ENCODE measurements at places on chromosomes 6 and 20.

DNA sequence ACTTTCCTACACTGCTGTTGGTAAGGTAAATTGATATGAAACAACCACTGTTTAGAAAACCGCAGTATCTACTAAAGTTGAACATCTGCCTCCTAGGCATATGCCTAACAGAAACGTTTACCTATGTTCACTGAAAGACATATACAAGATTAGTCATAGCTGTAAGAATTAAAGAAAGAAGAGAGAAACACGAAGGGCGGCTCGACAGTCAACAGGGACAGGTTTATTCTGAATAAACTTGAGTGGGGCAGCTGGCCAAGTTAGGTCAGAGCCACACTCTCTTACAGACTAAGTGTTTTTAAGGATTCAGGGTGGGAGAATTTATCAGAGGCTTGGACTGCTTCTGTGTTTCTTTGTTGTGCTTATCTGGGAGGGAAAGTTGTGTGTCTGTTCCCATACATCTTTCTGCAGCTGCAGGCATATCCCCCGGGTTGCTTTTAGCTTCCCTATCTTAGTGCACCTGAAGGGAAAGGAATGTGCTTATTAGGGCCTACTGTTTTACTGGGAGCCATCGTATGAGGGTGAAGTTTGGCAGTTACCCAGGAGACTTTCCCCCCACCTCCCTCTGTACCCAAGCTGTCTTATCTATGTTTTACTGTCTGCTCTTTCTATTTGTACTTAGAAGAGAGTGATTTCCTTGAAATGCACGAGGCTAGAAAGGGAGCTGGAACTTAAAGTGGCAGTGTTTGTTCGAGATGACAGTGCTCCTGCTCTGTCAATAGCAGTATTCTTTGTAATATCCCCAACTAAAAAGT, 20.4 kb downstream of the PROCR start:
- DNase-seq: peak; percentile 29

DNA sequence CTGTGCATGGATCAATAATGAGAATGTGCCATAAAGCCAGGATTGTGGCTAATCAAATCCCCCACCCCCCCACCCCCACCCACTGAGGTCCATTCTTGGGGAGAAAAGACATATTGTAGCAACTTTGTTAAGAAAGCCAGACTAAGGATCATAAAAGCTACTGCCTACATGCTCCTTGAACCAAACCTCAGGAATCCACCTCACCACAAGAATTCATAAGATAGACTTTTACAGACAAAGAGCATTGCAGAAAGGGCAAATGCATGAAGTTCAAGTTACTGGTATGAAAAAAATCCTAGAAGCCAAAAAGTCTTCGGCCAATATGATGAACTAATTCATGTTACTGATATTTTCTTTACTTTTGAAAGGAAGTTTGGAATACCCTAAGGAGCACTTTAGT, 187.9 kb upstream of the ARID1B start:
- no peak for DNase-seq

DNA sequence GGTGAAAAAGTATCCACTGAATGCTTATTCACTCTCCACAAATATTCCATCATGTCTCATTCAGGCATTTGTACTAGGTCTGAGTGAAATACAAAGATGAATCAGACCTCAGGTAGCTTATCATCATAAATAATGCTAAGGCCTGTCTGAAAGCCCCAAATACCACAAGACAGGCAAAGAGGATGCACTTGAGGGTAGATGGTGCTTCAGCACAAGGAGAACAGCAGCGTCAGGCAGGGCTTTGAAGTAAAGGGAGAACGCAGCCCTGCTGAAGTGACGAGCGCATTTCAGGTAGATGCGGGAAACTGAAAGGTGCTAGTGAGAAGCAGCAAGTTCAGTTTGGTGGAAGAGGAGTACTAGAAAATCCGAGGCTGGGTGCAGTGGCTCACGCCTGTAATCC, 38.7 kb downstream of the MAP3K5 start:
- DNase-seq: no peak

DNA sequence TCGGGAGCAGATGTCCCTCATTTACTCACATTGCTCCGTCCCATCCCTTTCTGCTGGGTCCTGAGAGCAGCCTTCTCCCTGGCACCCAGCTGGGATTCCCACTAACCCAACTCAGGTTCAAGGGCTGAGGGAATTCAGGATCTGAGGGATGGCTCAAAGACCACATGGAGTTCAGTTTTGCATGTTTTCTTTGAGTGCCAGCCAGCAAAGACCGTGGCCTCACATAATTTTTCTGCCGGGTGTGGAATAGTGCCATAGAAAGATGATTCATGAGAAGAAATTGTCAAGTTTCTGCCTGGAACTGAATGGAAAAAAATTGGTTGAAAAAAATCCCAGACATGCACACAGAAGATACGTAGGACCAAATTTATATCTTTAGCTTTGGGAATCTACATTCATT, 168.6 kb downstream of the CD83 start:
- DNase-seq: no peak

GRCh38 chr6:17472653-17473183, 79.3 kb downstream of the CAP2 start:
- no peak for DNase-seq

DNA sequence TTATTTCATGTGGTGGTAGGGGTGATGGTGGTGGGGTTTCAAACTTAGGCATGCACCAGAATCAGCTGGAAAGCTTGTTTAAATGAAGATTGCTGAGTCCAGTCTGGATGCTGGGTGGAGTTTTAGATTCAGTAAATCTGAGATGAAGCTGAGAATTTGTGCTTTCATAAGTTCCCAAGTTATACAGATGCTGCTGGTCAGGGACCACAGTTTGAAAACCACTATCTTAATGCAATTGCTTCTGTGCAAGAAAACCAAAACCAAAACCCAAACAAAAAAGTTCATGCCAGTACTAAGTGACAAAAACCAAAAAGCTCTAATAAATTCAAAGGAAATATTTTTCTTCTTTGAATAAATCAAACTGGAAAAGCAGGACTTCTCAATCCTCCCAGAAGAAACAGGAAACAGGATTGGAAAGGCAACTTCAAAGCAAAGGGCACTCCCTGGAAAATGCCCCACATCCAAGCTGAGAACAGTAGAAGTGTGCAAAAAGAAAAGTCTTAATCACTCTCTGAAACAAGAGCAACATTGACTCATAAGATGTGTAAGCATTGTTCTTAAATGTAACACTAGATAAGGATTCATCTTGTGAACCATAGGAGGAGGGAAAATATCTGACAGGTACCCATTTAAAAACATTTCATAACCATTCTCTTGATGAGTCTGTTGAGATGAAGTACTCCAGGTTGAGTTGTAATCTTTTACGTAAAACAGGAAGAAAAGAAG, 481.5 kb upstream of the HSF2 start:
- no peak for DNase-seq

DNA sequence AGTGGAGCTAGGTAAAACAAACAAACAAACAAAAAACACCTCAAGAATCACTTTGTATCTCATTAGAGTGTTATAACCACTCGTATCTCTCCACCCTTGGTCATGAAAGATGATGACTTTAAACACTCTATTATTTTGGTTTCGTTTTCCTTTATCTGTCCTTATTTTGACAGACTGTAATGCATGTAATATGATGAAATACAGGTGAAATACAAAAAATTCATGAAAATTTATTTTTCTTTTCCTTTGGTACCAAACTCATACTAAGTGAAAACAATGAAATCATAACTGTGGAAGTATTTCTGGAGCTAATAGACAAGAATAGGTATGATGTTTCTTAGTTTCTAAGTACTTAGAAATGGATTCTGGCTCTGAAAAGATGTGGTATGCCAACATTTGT, 4.1 kb downstream of the OR12D2 start:
- DNase-seq: no peak

DNA sequence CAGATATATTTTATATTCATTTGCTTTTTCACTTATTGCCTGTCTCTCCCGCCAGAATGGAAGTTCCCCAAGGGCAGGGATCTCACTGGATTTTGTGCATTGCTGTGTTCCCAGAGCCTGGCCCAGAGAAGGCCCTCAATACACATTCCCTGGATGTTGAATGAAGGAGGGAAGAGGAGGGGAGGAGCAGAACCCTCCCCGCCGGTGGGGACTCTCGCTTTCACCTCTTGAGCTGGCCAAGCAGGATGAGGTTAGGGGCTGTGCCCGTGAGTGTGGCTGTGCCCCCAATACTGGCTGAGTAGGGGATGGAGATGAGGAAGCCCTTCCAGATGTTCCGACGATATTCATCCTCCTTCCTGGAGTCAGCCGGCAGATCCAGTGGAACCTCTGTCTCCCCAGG, 45.5 kb upstream of the OCSTAMP start:
- no peak for DNase-seq

- DNase-seq: peak; percentile 61
Measured at GRCh38 chr6:39197521-39197920, 31.8 kb downstream of the KCNK5 start.

- no peak for DNase-seq
Measured at GRCh38 chr6:232982-233640, 59.2 kb upstream of the DUSP22 start.

DNA sequence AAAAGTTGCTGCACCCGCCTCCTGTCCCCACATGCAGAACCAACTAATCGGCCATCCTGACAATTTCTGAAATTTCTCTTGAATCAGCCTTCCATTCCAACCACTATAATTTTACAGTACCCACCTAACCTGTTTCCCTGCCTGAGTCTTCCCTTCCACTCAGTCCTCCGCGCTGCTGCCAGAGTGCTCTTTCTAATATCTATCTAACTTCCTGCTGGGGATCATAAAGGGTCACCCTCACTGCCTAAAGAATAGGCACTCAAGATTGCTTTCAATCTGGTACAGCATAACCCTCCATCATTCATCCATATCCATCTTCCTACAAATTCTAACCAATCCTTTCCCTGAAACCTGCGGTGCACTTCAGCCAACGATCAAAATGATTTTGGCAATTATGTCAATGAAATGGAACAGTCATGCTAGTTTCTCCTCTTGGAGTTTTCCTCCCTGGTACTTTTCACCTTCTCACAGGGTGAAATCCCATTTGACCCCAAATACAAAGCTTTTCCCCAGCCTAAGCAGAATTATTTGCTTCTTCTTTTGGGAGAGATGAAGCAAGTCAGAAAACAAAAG, 117.5 kb upstream of the BEND6 start:
- DNase-seq: peak; percentile 43

GRCh38 chr6:138544501-138544900, 45.2 kb upstream of the NHSL1 start:
- no peak for DNase-seq

GRCh38 chr6:16969699-16970655, 131.9 kb upstream of the STMND1 start:
- no peak for DNase-seq

DNA sequence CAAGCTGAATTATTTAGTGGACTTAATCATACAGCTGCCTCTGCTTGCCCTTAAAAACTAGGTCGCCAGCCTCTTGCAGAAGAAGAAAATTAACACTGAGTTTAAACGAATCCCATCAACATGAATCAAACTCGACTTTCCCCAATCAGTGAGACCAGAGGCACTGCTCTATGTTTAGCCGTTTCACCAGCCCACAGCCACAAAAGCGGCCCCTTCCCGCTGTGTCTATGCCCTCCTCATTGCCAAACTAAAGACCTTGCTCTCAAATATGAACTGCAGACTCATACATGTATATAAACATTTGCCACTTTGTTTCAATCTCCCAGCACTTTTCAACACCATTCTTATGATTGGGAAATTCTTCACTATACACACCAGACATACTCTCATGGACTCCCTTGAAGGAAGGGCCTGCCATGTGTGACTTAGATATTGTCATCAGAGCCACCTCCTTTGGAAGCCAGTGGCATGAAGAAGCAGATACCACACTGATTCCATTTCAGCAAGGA, 105.8 kb upstream of the ADGRF1 start:
- DNase-seq: no peak

- no peak for DNase-seq
Measured at GRCh38 chr20:32581839-32582658, 3.1 kb downstream of the NOL4L start.

DNA sequence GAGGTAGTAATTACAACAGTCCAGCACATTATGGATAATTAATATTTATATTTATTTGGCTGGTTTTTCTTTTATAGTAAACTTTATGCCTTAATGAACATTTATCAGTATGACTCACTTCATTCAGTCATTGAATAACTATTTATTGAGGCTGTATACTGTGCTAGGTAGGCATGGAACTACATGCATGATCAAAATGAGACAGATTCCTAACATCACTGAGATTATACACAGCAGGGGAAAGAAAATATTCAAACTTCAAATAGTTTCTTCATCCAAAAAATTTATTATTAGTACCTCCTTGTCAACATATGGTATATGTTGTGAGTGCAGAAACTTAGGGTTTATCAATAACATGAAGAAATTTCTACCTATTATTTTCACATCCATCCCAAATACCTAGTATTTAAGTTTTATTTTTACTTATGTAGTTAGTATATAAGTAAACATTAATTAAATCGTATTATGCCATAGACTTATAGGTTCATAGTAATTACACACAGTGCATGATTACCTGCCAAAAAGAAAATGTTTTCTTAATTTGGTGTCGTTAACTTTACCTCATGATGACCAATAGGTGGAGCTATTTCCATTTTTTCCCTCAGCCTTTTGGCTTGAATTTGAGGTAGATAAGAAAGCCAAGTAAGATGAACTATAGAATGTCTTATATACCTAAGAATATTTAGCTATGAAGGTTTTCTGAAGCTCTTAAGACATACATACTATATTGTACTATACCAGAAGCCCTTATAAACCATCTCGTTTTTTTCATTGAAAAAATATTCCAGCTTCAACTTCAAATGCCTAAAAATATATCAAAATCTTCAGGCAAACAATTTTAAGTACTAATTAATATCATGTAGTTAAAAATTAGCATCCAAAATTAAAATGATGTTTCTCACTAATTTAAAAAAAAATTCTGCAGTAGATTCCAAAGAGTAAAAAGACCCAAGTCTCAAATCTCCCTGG, 12.5 kb upstream of the TMEM30A start:
- peak; percentile 15 for DNase-seq

GRCh38 chr20:38414769-38415450, 20.2 kb downstream of the SNHG17 start:
- no peak for DNase-seq

GRCh38 chr20:49657118-49657901, 56.4 kb downstream of the B4GALT5 start:
- no peak for DNase-seq

GRCh38 chr6:79599725-79600259, 31.3 kb upstream of the SH3BGRL2 start:
- DNase-seq: no peak

GRCh38 chr6:46054516-46054915, 38.9 kb upstream of the CLIC5 start:
- DNase-seq: no peak

DNA sequence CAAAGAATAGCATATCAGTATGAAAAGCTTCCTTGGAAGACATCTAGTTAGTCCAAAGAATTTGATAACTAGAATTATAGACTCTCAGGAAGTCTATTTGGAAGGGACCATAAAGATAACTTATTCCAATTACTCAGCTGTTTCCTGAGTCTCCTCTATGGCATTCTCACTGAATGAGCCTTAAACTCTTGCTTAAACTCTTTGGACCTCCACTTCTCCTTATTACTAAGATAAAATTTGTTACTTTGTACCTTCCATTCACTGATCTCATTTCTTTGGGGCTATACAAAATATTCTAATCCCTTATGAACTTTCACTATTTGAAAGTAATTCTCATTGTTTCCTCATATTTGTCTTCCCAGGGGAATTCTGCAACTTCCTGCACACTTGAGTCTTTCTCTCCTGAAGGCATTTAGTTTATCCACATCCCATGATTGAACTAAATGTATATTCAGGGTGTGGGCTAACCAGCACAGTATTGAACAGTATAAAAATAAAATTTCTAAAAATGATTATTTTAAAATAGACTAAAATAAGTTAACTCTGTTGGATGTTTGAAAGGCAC, 67.1 kb upstream of the NOTCH4 start:
- no peak for DNase-seq
